ENCODE measurements at places on chromosomes 3 and 15. TPM values are rescaled to one million over a fixed set of nuclear protein-coding genes. Genes with fewer than 3 reads are reported as not detected.

The SKOR1 gene
- total RNA-seq: 0.36 TPM

- no peak for DNase-seq
Observed at GRCh38 chr15:68126396-68126795, 72.3 kb downstream of the PIAS1 start.

GRCh38 chr3:195302431-195302830 lies 31.5 kb upstream of the XXYLT1 start:
- DNase-seq: peak; percentile 58

The LRRIQ4 gene
- 0.29 TPM for total RNA-seq

- DNase-seq: no peak
Observed at GRCh38 chr3:152447511-152447910, 178.8 kb downstream of the MBNL1 start.

The SLC28A2 gene
- total RNA-seq: not detected

DNA sequence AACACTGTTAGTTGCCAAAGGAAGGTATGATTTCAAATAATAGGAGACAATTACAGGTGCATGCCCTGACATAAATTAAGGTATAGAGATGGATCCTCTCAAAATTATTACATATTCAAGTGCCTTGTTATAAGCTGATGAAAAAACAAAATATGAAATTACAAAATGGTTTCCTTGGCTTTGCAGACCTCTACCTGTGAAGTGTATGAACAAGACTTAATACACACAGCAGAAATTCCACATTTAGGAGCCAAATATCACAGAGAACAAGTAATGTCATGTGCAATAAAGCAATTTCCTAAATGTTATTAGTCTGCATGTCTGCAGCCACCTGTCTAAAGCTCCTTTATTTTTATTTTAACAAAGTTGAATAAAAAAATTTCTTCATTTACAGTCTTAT lies 151.5 kb downstream of the ALCAM start:
- no peak for DNase-seq

- DNase-seq: no peak
Observed at GRCh38 chr3:197295871-197296270, 2.5 kb downstream of the DLG1 start.

DNA sequence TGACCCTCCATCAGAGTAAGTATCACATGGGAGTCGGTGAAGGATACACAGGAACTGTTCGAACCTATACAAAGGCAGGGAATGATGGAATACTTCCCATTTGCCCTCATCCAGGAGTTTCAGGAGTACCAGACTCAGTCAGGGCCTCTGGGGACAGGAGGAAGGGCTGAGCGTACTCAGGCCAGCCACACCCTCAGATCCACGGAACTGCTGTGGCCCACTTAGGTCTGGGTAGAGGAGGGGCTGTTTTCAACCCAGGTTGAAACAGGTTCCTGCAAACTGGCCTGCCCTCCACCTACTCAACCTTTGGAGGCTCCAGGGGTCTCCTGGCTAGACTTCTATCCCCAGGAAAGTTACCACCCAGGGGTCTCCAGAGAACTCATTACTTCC lies 6.7 kb upstream of the IGDCC3 start:
- DNase-seq: no peak

The KLHL6 gene
- under 0.01 TPM for total RNA-seq

The TMEM45A gene
- 41.0 TPM for total RNA-seq

DNA sequence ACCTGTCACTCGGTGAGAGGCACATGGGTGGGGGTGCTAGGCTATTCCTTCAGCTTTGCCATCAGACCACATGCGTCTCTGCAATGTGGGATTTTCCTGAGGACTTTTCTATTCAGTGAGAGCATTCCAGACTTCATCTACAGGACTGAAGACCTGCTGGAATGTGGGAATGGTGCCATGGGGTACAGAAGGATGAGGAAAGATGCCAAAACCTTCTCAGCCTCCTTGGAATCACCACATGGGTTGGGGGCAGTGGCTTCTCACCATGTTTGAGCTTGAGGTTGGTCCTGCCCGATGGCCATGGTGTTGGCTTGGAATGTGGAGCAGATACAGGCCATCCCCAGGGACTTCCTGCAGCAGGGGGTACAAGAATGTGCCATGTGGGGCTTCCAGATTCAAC lies 80.9 kb upstream of the KLF13 start:
- peak; percentile 56 for DNase-seq

The SAMD7 gene
- not detected for total RNA-seq

- DNase-seq: no peak
Observed at GRCh38 chr3:127113571-127113891, 79.4 kb upstream of the PRR23E start.

DNA sequence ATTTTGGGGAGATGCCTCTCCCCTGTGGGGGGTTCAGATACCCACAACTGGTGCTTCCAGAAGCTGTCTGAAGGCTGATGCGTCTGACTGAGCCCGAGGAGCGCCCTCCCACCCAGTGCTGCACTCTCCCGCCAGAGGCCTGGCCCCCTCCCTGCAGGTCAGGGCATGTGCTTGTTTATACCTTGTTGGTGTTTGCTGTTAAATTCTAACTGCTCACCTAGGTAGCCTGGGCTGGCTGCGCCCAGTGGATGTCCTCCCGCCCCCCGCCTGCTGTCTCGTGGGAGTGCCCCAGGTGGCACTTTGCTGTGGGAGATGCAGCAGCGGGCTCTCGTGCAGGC lies 12.9 kb downstream of the KLF13 start:
- no peak for DNase-seq

DNA sequence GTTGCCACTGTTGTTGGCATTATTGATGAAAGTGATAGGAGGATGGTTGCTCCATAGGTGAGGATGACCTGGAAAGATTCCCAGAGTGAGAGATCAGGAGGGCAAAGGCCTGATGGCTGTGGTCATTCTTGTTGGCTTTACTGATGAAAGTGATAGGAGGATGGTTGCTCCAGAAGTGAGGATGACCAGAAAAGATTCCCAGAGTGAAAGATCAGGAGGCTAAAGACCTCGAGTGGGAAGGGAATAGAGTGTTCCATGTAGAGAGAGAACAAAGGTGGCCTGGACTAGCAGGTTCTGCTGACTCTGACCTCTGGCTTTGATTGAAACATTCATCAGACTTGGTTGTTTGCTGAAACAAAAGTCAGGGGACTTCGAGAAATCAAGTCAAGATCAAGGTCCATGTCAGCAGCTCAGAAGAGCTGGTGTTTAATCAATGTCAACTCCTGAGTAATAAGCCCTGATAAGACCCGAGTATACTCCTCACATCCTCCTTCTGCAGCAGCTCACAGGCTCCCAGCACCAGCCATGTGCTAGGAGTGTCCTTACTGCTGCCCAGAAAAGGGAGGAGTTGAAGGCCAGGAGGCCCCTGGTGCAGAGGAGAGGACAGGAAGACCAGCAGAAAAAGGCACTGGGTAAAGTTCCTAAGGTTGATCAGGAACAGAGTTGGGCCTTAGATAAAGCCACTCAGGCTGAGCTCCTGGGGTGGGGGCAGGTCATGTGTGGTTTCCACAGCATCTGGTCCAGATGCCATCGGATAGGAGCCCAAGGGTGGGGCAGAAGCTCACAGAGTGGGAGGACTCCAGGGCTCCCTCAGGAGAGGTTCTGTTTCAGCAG lies 19.9 kb downstream of the CYP8B1 start:
- no peak for DNase-seq

The ALS2CL gene
- 1.1 TPM for total RNA-seq

- no peak for DNase-seq
Observed at GRCh38 chr3:146203776-146204175, 42.8 kb upstream of the PLOD2 start.

DNA sequence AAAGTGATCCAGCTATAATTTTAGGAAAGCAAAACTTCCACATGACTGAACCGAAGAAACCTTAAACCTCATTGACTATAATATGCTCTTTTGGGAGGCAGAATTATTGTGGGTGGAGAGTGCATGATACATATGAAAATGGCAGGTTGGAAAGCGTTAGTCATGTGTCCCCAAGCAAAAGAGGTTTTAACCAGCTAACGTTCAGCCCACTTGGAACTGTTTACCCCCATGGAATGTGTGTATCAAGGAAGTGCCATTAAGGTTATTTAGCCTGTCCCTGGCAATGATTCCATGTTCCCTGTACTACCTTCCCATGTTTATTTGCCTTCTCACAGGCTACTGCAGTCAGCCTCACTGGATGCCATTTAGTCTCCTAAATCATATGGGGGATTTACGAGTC lies 44.1 kb upstream of the LRRC58 start:
- no peak for DNase-seq

The ASB14 gene
- total RNA-seq: not detected

DNA sequence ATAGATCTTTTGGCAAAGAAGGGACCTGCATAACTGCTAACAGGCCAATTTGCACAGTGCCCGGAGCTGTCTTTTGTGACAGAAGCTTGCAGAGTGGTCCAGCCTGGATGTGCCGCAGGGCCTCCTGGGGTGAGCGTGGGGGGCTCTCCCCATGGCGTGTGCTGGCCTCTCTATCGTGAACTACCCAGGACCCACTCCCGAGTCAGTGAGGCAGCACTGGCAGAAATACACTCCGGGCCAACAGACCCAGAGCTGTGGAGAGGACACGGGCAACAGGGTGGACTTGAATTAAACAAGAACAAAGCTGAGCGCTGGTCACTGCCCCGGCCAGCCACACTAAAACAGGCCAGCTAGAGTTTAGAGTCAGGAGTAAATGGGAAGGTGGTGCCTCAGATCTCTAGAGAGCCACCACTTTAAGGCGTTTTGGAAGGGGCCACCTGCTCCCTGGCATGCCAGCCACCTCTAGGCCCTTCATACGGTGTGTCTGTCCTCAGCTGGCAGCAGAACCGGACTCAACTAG lies 152.1 kb downstream of the KLF13 start:
- no peak for DNase-seq

The CHST13 gene
- total RNA-seq: not detected

The COL6A5 gene
- not detected for total RNA-seq

DNA sequence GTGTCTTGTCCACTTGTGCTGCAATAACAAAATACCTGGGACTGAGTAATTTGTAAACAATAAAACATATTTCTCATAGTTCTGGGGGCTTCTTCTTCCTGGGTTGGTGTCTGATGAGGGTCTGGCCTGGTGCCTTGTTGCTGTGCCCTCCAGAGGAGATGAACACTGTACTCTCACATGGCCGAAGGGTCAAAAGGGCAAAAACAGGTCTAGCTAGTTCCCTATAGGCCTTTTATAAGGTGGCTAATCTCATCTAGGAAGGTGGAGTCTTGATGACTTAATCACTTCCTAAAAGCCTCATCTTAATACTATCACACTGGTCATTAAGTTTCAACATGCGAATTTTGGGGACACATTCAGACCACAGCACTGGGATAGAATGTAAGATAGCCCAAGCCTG lies 228.4 kb downstream of the TLE3 start:
- DNase-seq: no peak

The TUSC7 gene
- total RNA-seq: not detected

DNA sequence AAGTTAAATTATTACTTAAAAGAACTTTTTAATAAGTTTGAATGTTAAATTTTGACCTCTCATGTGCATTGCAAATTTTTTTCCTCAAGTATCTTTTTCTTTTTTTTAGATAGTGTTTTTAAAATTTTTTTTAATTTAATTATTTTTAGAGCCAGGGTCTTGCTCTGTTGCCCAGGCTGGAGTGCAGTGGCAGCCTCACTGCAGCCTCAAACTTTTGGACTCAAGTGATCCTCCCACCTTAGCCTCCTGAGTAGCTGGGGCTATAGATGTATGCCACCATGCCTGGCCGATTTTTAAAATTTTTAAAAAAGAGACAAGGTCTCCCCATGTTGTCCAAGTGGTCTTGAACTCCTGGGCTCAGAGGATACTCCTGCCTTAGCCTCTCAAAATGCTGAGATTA lies 14.4 kb downstream of the PDE8A start:
- no peak for DNase-seq

The SYNPR gene
- not detected for total RNA-seq

- DNase-seq: peak; percentile 98
Observed at GRCh38 chr3:48661501-48662144, 1.1 kb downstream of the CELSR3 start.

The CMTM8 gene
- total RNA-seq: 1.4 TPM

The UNC13C gene
- total RNA-seq: under 0.01 TPM

All from osteoblast (primary cell).